NCI-H1417 treated with DMSO at 0.1 percent for 48 hours (cell line): ENCODE measurements at places on chromosomes 3 and 15.
A peak's percentile ranks its signal among the peaks of the same experiment; 100 is the strongest.

- no peak for DNase-seq
Measured at GRCh38 chr3:182246870-182247269, 535.1 kb downstream of the SOX2 start.

DNA sequence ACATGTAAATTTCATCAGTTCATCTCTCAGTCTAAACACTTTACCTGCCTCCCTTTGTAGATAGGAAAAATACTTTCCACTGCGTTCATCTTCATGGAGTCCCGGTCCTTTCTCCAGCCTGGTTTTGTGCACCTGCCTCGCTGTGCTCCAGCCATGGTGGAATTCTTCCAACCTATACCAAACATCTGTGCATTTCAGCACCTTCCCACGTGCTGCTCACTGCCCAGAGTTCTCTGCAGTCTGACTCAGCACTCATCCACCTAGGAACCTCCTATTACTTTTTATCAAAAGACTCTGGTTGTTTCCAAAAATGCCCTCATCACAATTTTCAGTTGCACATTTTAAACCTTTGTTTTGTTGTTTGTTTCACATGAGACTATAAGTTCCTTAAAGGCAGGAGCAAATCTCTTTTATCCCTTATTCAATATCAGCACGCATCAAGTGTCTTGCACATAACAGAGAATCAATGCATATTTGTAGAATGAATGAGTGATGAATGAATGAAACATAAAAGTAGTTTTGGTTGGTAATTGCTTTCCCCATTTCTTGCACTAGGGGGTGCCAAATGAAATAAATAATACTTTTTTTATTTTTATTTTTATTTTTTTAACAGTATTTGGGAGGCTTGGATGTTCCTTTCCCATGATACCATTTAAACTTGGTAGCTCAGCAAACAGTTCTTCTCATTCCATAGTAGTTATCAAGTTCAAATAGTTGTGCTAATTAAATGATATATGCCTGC is 30.2 kb upstream of the ADAMTS9 start:
- no peak for DNase-seq

DNA sequence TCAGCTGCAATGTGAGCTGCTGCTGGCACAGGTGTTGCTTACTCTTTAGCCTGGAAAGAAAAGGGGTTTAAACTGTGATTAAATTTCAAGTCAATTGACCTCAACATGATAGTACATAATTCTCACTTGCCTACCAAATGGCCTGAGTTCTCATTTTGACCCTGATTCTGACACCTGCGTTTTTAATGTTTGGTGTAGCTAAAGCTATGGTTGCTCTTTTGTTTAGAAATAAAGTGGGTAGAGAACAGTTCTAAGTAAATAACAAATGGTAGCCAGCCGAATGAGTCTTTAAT is 100.8 kb upstream of the SOX2 start:
- peak; percentile 75 for DNase-seq

GRCh38 chr3:175713268-175713667 is 854.1 kb downstream of the NAALADL2 start:
- DNase-seq = no peak

- DNase-seq = no peak
Measured at GRCh38 chr3:14329842-14330241, 72.6 kb upstream of the SLC6A6 start.

DNA sequence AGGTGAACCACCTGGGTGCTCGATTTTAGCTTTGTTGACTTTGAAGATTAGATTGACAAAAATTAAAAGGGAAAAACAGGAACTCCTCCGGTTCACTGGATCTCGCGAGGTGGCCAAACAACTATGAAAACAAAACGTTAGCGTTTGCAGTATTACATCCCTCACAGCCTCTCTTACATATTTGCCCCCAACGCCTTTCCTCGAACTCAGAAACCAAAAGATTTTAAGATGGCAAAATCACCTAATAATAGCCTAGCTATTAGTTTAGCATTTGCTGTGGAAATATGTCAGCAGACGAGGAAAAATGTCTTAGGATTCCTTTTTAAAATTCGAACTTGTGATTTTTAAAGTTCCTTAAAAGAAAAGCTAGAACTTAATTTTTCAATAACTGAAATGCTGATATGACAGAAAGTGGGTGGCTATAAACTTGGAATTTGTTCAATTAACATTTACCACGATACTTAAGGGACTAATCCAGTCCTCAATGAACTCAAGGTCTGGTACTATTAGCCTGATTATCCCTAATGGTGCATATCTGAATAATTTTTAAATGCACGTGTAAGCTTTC is 491 bp upstream of the SENP7 start:
- no peak for DNase-seq

DNA sequence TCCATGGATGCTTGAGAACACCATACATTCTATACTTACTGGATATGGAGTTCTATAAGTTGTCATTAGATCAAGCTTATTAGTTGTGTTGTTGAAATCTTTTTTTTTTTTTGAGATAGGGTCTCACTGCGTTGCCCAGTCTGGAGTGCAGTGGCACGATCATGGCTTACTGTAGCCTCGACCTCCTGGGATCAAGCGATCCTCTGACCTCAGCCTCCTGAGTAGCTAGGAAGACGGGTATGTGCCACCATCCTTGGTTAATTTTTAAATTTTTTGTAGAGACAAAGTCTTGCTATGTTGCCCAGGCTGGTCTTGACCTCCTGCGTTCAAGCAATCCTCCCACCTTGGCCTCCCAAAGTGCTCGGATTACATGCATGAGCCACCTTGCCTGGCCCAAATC is 12.5 kb upstream of the NCBP2 start:
- no peak for DNase-seq

- DNase-seq = no peak
Measured at GRCh38 chr3:58485801-58486435, 6.0 kb upstream of the KCTD6 start.
